ENCODE measurements at places on chromosomes 4 and X.
A peak's percentile ranks its signal among the peaks of the same experiment; 100 is the strongest.

- DNase-seq: no peak
These were observed 65.3 kb downstream of the NYX start for GRCh38 chrX:41512394-41512793.

DNA sequence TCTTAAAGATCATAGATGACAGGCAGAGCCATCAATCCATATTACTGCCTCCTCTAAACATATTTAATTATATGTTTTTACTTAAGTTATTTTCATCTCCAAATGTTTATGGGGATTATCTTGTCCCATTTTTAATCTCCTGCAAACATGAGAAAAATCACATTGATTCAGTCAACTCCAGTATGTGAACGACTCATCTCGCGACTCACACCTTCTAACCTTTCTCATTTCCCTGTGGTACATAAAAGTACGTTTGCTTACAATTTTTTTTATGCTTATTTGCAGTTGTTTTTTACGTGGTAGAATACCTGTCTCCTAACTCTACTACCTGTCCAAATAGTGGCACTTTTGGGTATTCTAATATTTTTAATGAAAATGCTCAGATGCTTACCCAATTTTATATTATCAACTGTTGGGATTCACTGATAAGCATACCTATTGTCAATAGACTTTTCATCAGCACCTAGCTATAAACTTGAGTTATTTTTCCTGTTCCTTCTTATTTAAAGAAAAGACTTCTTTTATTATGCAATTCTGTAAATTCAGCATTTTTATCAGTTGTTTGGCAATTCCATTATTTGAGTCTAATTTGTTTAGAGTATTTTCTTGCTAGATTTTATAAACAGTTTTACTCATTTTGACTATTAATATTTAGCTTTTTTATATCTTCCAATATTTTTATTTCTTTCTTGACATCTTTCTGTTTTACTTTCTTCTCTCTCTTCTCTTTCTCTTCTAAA, 276.6 kb downstream of the ANK2 start:
- DNase-seq: no peak

DNA sequence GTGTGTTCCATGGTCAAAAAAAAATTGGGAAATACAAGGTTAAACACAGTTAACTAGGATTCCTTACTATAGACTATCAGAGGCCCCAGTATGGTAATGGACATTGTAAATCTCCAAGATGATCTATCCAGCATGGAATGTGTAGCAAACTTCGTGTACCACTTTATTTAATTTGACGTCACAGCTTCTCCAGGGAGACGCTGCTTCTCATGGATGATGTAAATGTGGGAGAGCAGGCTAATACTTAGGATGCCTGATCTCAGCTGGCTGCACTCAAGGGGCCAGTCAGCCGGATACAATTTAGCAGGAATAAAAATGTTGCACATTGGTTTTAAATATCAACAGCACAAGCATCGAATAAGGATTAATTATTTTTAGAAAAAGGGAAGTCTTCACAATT, 111.7 kb upstream of the HPF1 start:
- no peak for DNase-seq

- DNase-seq: no peak
These were observed 108.3 kb downstream of the NLGN4X start for GRCh38 chrX:6120329-6120728.

DNA sequence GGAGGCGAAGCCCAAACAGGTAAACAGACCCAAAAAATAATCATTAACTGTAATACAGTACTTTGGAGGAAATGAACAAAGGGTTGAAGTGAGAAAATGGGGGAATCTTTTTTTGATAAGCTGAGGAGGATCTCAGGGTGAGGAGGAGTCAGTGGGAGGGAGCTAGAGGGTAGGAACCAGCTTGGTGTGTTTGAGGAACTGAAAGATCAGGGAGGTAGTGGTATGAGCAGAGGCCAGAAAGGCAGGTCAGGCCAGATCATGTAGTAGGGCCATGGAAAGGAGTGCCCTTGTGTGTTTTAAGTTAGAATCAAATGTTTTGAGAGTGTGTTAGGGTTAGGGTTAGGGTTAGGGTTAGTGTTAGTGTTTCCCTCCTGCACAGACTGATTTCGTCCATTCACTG, 48.8 kb downstream of the PPP2R2C start:
- DNase-seq: no peak

GRCh38 chrX:46571423-46572339, 1.9 kb upstream of the CHST7 start:
- DNase-seq: no peak

DNA sequence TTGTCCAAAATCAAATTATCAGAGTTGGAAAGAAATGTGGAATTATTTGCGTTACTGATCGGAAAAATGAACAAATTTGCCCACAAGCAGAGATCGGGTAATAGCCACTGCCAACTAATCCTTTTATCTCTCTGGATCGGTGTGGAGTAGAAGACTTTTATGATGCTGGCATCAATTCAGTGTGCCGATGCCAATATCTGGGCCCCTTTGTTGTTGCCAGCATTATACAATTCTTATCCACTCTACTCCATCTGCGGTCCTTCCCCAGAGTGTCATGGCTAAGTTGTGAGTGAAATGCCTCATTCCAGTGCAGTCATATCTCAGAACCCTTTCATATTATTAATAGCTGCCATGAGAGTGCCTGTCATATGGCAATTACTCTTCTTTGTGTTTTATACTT, 660.2 kb downstream of the ADGRL3 start:
- DNase-seq: no peak

DNA sequence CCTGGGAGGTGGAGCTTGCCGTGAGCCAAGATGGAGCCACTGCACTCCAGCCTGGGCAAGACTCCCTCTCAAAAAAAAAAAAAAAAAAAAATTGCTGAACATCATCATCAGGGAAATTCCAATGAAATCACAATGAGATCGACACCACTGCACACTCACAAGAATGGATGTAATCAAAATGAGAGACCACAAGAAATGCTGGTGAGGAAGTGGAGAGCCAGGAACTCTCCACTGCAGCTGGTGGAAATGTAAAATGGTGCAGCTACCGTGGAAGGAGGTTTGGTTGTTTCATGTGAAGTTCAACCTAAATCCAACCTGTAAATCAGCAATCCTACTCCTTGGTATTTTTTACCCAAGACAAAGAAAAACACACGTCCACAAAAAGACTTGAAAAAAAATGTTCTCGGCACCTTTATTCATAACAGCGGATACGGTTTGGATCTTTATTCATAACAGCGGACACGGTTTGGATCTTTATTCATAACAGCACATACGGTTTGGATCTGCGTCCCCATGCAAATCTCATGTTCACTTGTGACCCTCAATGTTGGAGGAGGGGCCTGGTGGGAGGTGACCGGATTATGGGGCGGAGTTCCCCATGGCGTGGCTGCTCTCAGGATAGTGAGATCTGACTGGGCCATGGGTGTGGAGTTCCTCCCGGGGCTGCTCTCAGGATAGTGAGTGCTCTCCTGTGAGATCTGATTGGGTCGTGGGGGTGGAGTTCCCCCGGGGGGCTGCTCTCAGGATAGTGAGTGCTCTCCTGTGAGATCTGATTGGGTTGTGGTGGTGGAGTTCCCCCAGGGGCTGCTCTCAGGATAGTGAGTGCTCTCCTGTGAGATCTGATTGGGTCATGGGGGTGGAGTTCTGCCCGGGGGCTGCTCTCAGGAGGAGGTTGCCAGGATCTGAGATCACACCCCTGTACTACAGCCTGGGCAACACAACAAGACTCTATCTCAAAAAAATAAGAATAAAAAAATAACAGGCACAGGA, 7.7 kb downstream of the GAK start:
- DNase-seq: no peak

GRCh38 chr4:118282692-118283091, 70.1 kb downstream of the PRSS12 start:
- DNase-seq: no peak

- no peak for DNase-seq
These were observed 260.1 kb upstream of the ETNPPL start for GRCh38 chr4:109022961-109023360.

- DNase-seq: no peak
These were observed 452.2 kb upstream of the FTHL17 start for GRCh38 chrX:31523884-31524536.

GRCh38 chr4:10783351-10783750, 98.8 kb upstream of the CLNK start:
- DNase-seq: no peak

- no peak for DNase-seq
These were observed 193.2 kb downstream of the RASL11B start for GRCh38 chr4:53055274-53055673.

GRCh38 chr4:67558493-67558892, at the start of gene STAP1:
Gene STAP1, plus strand, starts transcription at chr4:67558727. Its CDS starts 83 bp downstream, at chr4:67558810.
- no peak for DNase-seq

- no peak for DNase-seq
These were observed 131.4 kb downstream of the ENOX2 start for GRCh38 chrX:130771648-130772047.

DNA sequence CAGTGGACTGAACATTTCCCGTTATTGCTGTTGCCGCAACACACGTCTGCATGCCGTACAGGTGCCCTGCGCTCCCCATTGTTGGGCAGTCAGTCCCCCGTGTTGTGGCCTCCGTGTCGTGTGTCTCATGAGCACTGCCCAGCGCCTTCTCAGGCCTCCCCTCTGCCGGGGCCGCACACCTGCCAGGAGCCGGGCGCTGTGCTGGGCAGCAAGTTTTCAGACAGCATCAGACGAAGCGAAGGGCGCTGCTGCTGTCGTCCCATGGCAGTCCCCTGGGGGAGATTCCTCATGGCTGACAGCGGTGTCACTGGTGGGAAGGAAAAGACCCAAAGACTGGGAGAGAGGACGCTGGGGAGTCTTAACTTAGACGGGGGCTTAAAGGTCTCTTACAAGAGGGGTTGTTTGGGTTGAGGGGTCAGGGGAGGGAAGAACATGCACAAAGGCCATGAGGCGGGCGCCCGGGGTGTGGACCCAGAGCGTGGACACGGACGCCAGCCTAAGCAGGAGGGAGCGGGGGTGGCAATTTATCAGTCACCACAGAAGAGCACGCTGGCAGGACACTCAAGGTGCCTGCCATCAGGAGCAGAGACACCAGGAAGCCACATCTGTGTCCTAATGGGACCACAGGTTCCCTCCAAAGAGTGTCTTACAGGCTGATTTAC, 47.3 kb downstream of the RGS12 start:
- no peak for DNase-seq

GRCh38 chr4:133720001-133720400, 481.6 kb downstream of the PABPC4L start:
- no peak for DNase-seq

DNA sequence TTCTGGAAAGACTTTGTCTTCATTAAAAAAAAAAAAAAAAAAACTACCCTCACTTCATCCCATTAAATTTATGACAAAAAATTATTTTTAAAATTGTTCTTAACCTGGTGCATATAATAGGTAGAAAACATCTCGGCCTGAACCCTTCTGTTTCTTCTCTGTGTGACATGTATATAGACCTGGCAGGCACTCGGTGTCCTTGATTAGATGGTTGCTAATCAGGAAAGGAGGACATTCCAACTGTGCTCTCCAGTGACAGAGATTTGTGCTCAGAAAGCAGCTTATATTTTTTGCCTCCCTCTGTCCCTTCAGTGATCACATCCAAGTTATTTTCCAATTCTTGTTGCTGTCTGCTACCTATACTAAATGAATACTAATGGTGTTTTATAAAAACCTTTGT, 355.6 kb downstream of the CBLL2 start:
- DNase-seq: no peak

GRCh38 chr4:13597141-13597540, 30.4 kb downstream of the BOD1L1 start:
- DNase-seq: no peak

GRCh38 chrX:101079736-101080270, 1.1 kb downstream of the TMEM35A start:
- peak; percentile 1 for DNase-seq

DNA sequence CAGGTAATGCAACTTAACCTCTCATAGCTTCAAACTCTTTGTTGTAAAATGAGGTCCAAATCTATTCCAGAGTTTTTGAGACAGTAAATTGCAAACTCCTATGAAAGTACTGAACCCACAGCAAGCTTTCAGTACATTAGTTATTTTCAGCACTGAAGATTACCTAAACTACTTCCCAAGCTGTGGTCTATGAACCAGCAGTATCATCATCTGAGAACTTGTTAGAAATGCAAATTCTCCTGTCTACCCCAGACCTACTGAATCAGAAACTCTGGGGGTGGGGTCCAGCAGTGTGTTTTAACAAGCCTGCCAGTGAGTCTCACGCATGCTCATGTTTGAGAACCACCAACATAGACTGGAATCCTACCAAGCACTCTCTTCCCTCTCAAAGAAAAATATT, 5.7 kb upstream of the CASP6 start:
- DNase-seq: no peak

DNA sequence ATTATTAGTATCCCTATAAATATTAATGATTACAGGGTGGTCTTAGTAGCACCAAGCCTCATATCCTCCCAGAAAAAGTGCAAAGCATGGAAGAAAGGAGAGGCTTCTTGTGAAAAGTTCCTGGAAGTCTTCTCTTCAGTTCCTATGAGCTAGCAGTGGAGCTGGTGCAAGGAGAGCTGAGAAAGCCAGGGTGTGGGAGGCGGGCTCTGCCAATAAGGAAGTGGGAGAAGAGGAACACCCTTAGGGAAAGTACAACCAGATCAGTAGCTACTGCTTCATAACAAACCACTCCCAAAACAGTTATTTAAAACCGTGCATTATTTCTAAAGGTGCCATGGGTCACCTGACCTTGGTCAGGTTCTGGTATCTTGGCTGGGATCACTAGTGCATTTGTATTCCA, 72.4 kb downstream of the MAP9 start:
- DNase-seq: no peak

DNA sequence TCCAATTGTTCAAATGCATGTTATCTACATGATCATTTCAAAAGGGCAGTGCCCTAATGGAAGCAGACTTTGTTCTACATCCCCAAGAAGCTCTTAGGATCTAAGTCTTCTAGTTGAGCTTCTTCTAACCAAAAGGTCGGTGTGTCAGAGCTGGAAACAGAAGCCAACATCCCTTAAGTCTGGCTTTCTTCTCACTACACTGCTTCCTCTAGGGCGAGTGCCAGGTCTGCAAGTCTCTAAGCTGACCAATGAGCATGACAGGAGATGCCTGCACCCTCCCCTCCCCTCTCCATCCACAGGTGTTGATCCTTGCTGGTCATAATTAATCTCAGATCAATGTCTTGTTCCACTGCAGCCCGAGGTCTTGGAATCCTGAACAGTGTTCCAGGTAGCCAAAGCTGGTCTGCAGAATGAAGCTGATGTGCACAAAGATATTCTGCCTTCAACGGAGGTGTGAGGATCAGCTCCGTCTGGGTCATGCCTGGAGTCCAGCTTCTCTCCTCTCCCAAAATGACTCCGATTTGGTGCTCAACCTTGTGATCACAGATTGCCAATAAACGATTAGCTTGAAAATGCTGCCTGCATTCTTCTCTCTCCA, 44.1 kb downstream of the WDR1 start:
- no peak for DNase-seq

DNA sequence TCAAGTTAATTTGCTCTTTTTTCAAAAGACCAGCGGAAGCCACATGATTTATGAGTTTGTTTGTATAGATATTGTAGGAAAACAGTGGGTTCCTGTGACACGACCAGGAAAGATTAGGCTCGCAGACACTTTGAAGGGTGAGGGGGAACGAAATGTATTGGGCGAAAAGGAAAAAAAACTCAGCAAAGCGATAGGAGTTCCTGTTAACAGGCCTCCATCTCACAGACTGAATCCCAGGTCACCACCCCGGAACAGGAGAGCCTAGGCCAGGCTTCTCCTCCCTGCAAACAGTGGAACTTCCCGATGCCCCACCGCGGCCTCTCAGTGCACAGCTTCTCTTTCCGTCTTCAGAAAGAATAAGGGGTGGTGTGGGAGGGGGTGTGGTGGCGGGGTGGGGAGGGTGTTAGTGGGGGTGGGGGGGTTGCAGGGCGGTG, 181.8 kb upstream of the GPRIN3 start:
- no peak for DNase-seq

Measured in occipital lobe (tissue), 3 donors.